Head of caudate nucleus (tissue), 42 donors: ENCODE measurements at places on chromosomes 12 and 14.

DNA sequence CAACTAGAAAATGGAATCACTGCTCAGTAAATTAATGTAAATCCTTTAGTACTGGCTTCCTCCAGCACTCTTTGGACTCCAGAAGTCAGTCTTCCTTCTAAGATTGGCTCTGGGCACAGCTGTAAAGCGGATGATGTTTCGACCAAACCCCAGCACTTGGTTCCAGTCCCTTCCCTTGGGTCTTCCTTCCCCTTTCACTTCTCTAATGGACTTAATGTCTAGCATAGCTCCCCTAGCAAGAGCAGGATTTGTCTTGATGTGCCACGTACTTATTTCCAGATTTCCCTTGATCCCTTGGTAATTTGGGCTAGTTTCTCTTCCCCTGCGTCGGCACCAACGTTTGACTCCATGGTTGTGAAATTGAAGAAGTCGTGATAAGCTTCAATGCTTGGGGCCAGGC, 28.3 kb downstream of the C12orf75 start:
- DNase-seq: no peak

DNA sequence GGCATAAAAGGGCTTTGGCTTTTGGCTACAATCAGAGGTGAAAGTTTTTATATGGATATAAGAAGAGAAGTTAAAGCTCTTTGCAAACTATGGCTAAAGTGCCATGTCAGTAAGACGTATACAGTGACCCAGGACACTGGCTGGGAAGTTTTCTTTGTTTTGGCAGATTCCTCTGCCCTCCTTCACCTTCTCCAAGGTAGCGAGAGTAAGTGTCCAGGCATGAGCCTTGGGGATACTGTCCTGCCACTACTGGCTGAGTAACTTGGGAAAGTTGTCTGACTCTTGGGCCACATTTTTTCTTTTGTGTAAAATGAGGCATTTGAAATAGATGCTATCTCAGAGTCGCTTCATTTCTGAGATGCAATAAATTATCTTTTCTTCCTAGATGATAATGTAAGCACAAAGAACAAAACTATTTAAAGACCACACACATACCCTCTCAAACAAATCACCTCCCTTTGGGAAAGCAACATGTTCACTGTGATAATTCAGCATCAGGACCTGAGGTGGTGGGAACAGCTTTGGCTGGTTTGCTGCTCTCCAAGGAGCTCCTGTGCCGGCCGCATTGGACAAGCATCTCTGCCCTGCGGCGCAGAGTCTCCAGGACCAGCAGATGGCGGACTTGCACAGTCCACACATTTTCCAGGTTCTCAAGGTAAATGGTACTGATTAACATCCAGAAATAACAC, 106.3 kb downstream of the PTCSC3 start:
- peak; percentile 63 for DNase-seq

DNA sequence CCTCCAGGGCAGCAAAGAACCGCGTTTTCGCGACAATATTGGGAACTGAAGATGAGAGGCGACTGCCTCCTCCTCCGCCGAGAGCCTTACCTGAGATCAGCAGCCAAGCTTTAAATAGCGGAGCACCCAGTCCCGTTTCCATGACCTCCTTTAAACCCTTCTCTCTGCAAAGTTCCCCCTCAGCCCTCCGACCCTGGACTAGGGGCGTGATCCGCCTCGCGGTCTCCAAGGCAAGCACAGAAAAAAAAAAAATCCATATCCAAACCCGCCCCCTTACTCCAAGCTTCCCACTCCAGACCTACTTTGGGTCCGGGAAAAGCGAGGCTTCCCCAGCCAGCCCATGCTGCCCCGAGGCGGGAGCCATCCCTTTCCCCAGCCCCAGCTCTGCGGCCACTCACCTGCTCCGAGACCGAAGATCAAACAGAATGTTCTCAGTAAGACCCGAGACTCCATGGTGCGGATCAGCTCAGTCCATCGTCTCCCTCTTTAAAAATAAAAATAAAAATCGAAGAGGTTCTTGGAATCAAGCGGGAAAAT, 630 bp downstream of the NELL2 start:
- DNase-seq: peak; percentile 40

DNA sequence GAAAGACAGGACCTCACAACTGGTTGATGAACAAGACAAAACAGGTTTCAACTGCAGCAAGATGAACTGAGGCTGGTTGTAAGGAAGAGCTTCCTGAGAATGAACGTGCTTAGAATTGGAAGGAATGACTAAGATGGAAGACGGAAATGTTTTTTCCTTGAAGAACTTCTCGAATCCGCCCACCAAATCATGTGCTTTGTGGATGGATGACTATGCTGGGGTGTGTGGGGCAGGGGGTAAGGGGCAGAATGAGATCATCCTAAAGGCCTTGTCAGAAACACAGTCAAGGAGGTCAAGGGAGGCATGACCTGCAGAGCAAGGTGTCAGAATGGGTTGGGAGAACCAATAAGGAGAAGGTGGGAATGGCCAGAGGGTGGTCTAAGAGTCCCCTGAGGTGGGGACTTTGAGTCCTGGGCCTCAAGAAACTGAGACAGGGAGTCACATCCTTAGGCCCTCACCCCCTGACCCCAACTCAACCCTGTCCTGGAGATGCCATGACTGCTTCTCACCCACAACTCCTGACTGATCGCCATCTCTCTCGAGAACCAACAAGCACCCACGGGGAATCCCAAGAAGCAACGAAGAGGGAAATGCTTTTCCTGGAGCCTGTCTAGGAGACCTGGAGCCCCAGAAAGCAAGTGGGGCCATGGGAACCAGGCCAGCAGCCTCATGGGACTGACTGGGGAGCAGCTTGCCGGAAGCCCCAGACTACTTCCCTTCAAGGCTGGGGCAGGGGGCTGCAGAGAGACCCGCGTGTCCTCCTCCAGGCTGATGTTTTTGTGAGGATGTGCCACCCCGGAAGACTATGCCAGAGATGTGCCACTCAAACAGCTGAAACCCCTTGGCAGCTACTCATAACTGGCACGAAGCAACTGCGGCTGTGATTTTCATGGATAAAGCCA, 84.0 kb downstream of the ACTN1 start:
- no peak for DNase-seq

DNA sequence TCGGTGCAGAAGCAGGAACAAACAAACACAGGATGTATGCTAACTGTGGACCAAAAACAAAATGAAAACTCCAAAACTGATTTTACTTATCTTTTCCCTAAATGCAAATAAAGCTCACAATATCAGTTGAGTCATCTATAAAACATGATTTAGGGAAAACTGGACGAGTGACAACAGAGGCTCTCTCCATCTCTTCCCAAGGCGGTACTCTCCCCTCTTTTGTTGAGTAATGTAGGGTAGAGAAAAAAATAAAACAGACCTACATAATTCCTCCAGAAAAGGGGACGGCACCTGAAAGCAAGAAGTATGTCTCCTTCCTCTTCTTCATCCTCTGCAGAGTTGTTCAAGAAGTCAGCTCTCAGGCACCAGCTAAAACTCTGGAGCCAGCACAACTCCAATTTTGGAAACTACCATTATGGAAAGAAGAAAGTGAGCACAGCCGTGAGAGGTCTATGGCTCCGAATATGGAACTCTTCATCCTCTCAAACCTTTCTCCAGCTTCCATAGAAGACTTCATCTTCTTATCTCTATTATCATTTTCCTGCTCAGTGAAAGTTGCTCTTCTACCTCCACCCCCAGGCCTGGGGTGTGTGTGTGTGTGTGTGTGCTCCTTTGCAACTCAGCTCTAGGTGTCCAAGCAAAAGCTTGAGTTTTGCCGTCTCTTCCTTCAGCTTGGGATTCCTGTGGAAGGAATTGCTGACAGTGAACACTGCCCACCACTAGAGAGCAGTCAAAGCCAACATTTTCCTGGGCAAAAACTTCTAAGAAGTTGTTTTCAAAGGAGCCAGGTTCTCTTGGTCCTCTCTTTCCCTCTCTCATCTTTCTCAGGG, 155.4 kb downstream of the DIO2 start:
- peak; percentile 58 for DNase-seq

DNA sequence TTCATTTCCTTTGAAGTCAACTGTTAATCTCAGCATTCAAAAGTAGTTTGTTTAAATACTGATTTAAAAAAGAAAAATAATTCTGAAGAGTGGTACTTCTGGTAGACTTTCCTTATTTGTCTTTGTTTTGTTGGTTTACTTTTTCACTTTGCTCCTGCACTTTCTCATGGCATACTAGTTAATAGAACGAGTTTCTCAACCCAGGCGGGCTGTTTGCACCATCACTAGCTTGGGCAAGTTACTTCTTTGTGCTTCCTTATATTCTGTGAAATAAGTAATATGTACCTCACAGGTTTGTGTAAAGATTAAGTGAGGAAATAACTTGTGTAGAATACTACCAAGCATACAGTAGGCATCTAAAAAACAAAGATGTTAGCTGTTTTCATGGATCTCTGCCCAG, 45.5 kb downstream of the SLC38A6 start:
- DNase-seq: no peak

- DNase-seq: no peak
These were observed 46.6 kb downstream of the PPP2R5C start for GRCh38 chr14:101808020-101808641.

DNA sequence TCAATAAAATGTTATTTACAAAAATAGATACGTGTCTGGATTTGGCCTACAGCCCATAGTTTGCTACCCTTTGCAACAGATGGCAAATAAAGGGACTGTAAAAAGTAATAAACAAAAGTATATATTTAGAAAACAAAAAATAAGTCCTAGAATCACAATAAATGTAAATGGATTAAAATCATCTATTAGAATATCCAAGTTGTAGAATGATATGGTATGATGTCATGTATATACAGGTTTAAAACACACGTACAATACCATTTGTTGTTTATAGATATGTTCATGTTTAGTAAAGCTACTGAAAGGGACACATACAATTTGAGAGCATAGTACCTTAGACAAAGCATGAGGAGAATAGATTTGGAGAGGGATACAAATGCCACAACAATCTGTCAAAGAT, 219.5 kb downstream of the BCL11B start:
- DNase-seq: no peak

DNA sequence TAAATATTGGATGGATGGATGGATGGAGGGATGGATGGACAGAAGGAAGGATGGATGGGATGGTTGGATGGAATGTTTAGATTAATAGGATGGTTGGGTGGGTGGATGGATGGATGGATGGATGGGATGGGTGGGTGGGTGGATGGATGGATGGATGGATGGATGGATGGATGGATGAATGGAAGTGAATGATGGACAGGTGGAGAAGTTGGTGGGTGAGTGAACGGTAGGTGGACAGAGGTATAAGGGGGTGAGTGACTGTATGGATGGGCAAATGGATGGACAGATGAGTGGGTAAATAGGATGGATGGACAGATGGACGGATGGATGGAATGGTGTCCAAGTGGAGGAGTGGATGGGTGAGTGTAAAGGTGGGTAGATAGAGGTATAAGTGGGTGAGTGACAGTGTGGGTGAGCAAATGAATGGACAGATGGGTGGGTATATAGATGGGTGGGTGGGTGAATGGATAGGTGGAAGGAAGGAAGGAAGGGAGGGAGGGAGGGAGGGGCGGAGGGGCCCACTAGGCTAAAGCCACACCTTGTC, 41.9 kb downstream of the HRK start:
- DNase-seq: no peak

DNA sequence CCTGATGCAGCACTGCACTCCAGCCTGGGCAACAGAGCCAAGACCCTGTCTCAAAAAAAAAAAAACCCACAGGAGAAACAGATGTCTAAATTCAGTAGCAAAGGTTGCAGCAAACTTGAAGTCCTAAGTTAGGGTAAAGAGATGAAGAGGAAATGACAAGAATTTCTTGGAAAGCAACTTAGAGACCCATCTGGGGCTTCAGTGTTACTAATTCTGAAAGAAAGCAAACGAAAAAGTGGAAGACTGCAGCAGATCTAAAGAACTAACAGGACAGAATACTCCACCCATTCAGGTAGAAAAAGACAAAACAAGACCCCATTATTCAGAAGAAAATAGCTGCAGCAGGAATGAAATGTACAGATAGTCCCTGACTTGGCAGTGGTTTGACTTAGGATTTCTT, 31.9 kb downstream of the RESF1 start:
- no peak for DNase-seq

GRCh38 chr12:90173499-90174197, 465.0 kb upstream of the ATP2B1 start:
- DNase-seq: no peak

DNA sequence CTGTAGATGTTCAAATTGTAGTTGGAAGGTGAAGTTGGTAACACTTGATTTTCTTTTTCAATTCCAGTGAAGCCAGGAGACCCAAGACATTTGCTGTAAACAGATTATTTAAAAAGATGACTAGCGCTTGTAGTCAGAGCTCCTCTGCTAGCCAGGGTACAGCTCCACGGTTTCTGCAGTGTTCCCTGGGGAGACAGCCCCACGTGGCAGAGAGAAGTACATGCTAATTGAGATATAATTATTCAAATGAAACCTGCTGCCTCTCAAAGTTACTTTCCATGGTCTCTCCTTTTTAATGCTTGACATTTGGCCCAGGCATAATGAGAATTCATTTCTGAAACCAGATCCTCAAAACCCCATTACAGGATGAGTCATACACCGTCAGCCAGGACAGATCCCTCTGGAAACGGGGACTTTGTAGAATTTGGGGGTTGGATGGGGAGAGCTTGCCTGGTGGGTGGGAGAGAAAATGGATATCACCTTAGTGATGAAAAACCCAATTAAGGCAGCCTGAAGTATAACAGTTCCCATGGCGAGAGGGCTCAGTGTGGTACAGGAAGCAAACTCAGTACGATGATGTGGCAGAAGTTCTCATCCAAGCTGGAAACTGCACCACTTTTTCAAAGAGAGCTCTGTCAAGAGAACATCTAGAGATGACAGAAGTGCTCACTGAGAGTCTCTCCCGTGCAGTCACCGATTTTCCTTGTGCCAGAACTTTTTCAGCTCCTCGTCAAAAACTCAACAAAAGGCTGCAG, 637.7 kb upstream of the TMEM132C start:
- peak; percentile 9 for DNase-seq

DNA sequence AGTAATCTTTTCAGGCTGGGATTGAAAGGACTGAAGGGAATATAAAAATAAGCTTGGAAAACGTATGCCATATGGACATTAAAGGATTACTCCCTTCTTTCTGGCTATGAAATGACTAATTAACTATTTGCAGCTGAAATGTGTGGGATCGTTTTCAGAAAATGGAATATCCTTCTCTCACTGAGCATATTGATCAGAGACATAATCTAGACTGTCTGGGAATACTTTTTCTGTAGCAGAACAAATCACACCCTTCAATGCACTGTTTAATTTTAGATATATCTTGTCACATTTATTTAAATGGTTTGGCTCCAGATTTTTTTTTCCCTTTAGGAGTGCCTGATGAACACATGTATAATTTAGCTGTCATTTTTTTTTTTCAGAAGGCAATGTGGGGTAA, 10.8 kb upstream of the ACTR10 start:
- DNase-seq: no peak

- DNase-seq: no peak
These were observed 19.4 kb downstream of the SLCO1B3 start for GRCh38 chr12:20829919-20830318.

- no peak for DNase-seq
These were observed 3.7 kb downstream of the ANO6 start for GRCh38 chr12:45219621-45220020.
